ENCODE measurements at places on chromosomes 7 and 10.

DNA sequence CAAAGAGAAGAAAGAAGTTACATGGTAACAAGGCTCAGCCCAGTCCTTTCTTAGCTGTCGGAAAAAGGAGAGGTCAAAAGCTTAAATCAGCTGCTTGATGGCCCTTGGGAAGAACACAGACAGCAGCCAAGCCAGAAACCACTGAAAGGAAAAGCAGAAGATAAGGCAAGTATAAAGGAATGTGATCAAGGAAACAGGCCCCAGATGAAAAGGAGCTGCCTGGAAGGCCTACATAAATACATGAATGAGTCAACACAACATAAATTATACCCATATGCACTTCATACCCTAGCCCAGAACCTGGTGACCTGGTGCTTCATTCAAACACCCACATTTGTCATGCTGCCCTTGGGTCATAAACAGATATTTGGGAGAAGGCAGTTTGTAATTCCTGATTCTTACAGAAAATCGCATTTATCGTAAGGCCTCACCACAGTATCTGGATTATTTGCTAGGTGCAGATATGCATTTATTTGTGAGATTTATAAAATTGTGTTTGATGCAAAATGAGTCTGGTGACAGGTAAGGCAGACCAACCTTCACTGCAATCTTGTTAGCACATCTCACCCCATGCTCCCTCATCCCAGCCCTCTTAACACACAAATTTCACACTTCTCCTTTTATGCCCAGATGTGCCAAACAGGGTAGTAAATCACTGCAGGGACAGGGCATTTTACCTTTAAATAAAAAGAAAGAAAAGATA lies 94.9 kb upstream of the KCNIP2 start:
- DNase-seq = no peak

GRCh38 chr7:141360803-141361202 lies 190.4 kb upstream of the AGK start:
- DNase-seq = no peak

- DNase-seq = no peak
These were observed 32.1 kb upstream of the PDSS1 start for GRCh38 chr10:26665080-26666048.

DNA sequence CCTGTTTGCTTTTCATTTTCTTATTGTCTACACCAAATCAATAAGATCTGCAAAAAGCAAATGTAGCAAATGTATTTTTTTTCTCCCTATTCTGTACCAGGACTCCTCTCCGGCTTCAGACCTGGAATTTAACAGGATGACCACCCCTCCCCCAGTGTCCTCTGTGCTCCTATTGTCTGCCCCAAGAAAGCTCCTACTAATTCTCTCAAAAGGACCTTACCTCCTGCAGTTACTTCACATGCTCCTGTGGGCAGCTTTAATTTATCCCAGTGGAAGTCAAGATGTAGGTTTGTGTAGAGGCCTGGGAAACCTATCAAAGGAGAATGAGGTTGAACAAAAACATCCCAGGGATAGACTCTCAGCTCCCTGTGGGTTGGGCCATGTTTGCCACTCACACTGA lies 31.3 kb downstream of the PLXNA4 start:
- no peak for DNase-seq

- DNase-seq = no peak
These were observed 36.7 kb upstream of the MNX1 start for GRCh38 chr7:157047148-157047547.

- no peak for DNase-seq
These were observed 14.8 kb downstream of the ADAM8 start for GRCh38 chr10:133261726-133262325.

DNA sequence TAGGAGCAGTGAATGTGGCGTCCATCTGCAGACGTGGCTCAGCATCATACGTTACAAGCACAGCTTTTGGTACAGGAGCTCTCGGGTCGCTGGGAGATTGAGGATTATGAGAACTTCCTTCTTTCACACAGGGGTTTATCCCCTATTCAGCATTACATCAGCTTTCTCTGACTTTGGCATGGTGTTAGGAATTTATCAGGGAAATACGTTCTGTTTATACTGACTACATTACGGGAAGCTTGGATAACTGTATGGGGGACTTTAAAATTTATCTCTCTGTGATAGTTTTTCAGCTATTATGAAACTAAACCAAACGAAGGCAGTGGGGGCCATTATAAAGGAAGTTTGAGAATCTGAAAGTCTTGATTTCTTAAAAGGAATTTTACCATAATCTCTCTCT lies 110.1 kb upstream of the INSYN2A start:
- no peak for DNase-seq

- no peak for DNase-seq
These were observed 69.9 kb upstream of the SH2B2 start for GRCh38 chr7:102216573-102217314.

- peak; percentile 92 for DNase-seq
These were observed at the start of gene FRA10AC1 for GRCh38 chr10:93702210-93703001. TSS of gene FRA10AC1 (minus strand) at chr10:93702592. CDS start at chr10:93700106, 2,486 bp downstream.

DNA sequence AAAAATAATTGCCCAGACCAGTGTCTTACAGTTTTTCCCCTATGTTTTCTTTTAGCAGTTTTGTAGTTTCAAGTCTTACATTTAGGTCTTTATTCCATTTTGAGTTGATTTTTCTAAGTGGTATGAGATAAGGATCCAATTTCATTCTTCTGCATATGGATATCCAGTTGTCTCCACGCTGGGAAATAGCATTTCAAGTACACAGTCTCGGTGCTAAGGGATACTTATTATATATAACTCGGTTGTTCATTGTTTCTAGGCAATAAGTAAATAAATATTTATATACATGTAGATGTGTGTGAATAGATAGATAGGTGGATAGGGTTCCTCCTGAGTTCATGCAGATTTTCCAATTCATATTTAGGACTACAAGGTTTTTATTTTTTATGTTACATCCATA lies 16.0 kb downstream of the TAF3 start:
- no peak for DNase-seq

GRCh38 chr7:23438171-23438570 lies 32.1 kb downstream of the IGF2BP3 start:
- no peak for DNase-seq

- DNase-seq = no peak
These were observed 158.9 kb upstream of the TMEM106B start for GRCh38 chr7:12052211-12052610.

GRCh38 chr7:42055171-42055570 lies 181.8 kb downstream of the GLI3 start:
- no peak for DNase-seq

DNA sequence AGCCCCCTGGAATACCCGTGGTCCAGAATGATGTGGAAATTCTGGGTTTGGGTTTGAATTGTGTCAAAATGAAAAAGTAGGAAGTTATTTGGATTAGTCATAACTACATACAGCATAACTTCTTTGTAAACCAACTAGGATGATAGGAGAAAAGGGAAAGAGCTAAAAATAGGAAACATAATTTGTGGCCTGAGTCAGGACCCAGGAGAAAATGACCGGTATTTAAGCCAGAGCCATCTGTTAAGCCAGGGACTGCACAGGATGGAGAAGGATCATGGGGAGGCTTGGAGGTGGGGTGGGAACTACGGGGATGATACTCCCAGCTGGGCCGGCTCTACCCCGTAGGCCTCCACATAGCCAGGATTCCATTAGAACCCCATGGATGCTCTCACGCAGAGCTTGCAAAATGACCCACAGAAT lies 98.6 kb downstream of the MYOF start:
- DNase-seq = no peak

- DNase-seq = no peak
These were observed 27.1 kb downstream of the SEC61A2 start for GRCh38 chr10:12156367-12157123.

GRCh38 chr10:63699785-63700613 lies 178.8 kb downstream of the REEP3 start:
- no peak for DNase-seq

DNA sequence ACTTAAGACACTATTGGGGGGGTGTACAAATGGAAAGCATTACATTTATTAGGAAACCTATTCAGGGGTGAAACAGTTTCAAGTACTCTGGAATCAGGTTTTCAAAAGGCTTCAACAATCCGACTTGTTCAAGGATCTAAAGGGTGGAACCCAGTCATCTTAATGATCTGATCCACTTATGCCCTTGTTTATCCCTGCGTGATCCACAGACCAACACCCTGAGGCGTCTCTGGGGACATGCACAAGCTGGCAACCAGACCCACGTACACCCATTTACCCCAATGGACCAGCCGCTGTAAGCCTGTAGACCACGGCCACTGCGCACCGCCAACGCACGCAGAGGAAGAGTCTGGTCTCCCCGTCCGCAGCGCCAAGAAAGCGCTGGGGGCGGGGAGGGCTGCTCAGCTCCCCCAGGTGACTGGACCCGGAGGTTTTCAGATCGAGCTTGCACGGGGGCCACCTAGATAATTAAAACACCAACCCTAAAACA lies 13.4 kb downstream of the HNRNPF start:
- no peak for DNase-seq

DNA sequence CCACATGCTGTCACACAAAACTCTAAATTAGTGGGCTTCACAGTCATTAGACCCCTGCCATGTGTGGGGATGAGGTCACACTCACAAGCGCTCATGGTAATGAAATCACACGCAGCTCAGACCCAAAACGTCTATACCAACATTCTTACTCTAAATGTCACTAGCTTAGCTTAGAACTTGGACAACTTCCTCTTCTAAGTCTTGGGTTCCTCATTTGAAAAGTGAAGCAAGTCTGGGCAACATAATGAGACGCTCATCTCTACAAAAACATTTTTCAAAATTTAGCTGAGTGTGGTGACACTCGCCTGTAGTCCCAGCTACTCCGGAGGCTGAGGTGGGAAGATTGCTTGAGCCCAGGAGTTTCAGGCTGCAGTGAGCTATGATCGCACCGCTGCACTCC lies 92.7 kb upstream of the MACROH2A2 start:
- DNase-seq = no peak

DNA sequence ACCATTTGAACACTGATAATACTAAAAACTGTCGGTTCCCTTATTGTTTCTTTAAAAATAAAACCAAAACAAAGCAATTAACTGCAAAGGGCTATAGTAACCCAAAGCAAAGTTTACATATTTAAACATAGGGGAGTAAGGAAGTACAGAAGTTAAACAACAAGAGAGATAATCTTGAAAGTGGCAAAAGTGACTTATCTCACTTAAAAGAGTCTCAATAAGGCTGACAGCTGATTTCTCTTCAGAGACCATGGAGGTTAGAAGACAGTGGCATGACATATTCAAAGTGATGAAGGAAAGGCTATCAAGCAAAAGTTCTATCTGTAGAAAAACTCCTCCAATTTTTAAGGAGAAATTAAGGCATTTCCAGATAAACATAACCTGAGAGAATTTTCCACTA lies 233.5 kb upstream of the HDAC9 start:
- no peak for DNase-seq

GRCh38 chr7:27122077-27122910 lies 8.3 kb downstream of the HOXA4 start:
- peak; percentile 90 for DNase-seq

- no peak for DNase-seq
These were observed 2.2 kb upstream of the TMEM168 start for GRCh38 chr7:112792441-112792840.

- DNase-seq = no peak
These were observed 58.8 kb upstream of the MAGI2 start for GRCh38 chr7:79512261-79512660.

DNA sequence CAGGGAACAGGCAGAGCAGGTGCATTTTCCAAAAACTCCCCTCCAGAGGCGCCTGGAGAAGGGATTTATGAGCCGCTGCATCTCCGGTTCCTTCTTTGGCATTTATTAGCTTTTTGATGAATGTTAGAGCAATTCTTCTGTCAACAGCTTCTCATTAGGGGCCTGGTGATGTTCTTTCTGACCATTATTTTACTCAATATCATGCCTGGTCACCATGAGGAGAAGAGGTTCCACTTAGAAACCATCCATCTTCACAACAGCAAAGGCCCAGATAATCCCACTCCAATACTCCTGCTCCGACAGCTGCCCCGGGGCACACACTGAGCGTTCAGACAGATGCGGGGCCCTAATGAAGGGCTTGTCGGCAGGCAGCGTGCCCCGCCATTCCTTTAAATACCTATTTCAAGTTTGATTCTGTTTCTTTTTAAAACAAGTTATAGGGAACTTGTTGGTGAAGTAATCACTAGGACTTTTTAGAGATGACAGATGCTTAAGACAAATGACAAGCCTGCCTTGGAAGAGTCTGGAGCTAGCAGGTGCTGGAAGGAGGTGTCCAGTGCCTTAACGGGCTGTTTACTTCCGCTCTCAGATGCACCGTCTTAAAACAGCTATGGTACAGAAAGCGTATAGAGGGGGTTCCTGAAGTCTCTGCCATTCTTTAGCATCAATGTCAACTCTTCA lies 31.7 kb downstream of the ECHDC3 start:
- peak; percentile 34 for DNase-seq

GRCh38 chr7:159140170-159140910 lies 4.3 kb downstream of the VIPR2 start:
- no peak for DNase-seq

DNA sequence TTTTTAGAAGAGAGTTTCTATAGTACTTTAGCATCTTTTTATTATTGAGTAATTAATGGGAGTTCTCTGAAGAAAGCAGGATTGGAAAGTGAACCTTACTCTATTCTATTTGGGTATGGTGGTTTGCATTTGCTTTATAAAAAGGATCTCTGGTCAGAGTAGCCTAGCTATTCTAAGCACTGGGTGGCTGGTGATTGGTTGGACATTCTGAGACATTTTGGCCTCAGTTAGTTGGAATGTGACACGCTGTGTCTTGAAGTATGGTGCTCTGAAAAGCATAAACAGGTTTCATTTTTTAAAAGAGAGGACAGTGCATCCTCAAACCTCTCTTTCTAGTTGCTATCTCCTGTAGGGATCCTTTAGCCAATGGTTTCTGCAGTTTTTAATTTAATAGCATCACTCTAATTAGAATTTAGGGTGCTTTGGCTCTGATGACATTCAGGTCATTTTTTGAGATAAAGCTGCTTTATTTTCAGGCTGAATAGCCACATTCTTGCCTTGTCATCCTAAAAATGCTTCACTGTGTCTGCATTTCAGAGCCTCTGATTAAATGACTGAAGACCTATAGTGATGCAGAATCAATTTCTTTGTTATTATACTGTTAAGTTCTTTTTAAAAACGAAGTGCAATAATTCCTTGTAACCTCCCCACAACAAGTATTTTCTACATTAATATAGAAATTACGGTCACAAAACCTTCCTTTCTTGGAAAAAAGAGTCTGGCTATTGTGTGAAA lies 20.6 kb downstream of the TMEM178B start:
- DNase-seq = no peak

Data from right kidney (tissue), 9 donors.